ENCODE measurements at places on chromosomes 7 and 10.

GRCh38 chr10:7329219-7329618 is 81.6 kb downstream of the SFMBT2 start:
- no peak for DNase-seq

DNA sequence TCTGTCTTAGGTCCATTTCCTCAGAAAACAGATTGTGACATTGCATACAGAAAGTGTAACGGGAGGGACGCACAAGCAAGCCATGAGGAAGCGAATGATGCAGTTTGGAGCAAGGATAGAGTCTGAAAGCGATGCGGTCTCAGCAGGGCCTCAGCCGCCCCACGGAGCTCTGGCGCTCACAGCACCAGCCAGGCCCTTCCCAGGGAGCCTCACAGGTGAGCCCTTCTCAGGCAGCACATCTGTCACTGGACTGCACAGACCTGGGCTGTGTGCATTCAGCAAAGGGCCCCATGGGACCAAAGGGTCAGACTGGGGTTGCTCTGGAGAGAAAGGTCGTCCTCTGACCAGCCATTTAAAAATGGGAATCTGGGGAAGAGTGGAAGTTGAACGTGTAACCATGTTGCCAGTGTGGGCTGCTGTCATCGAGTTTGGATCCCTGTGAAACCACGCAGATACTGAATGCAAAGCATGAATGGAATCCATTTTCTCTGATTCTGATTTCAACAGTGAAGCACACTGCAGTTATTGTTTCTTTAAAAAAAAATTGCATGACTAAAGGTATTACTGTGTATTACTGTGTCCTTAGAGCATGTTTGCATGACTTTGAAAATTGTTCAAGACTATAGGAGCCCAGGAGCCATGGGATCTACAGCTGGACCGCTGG is 350.0 kb upstream of the AKR1E2 start:
- DNase-seq = no peak

DNA sequence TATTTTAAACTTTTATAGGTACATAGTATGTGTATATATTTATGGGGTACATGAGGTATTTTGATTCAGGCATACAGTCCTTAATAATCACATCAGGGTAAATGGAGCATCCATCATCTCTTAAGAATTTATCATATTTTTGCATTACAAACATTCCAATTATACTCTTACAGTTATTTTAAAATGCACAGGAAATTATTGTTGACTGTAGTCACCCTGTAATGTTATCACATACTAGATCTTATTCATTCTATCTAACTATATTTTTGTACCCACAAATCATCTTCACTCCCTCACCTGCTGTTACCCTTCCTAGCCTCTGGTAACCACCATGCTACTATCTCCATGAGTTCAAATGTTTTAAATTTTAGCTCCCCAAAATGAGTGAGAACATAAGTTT is 56.3 kb upstream of the FAM3C start:
- DNase-seq = no peak

GRCh38 chr7:2956526-2957368 is 86.9 kb downstream of the CARD11 start:
- DNase-seq = peak; percentile 34

DNA sequence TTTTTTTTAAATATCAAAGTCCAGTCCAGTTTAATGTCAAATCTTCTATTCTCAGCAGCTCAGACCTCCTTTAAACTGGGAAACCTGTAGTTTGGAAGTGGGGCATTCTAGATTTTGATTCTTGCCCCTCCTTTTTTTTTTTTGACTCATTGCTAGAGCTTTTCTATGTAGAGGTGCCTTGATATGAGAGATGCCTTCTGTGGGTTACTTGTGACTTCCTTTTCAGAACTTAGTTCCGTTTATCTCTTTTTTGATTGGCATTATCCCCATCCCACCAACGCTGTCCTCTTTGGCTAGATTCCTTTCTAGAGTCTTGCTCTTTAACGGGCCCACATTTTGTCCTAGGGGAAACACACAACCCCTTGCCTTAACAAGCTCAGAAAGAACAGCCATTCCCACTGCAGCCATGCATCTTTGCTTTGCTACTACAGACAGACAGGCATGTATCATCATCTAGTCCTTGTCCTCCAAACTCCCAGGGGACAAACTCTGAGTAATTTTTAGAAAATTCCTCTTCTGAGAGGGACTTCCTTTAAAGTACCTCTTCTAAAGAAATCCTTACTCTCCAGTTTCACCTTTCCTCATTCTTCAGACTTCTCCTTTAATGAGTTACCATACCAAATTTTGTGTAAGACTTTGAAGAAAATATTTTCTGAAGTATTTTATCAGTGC is 153.6 kb downstream of the PHF14 start:
- DNase-seq = no peak

- no peak for DNase-seq
Measured at GRCh38 chr7:12415072-12415471, 11.4 kb upstream of the VWDE start.

- no peak for DNase-seq
Measured at GRCh38 chr7:30799976-30800661, 28.9 kb downstream of the MINDY4 start.

- no peak for DNase-seq
Measured at GRCh38 chr7:50504646-50505546, 54.7 kb upstream of the FIGNL1 start.

- no peak for DNase-seq
Measured at GRCh38 chr7:87231258-87231657, 11.7 kb upstream of the TMEM243 start.

DNA sequence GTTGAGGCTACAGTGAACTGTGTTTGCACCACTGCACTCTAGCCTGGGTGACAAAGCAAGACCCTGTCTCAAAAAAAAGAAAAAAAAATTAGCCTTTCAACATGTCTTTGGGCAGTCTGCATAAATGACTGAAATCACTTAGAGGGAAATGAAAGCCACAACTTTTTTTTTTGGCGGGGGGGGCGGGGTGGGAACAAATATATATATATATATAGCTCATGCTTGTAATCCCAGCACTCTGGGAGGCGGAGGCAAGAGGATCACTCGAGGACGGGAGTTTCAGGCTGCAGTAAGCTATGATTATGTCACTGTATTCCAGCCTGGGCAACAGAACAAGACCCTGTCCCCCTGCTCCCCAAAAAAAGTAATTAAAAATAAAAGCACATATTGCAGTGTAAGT is 23.4 kb upstream of the MICU1 start:
- no peak for DNase-seq

DNA sequence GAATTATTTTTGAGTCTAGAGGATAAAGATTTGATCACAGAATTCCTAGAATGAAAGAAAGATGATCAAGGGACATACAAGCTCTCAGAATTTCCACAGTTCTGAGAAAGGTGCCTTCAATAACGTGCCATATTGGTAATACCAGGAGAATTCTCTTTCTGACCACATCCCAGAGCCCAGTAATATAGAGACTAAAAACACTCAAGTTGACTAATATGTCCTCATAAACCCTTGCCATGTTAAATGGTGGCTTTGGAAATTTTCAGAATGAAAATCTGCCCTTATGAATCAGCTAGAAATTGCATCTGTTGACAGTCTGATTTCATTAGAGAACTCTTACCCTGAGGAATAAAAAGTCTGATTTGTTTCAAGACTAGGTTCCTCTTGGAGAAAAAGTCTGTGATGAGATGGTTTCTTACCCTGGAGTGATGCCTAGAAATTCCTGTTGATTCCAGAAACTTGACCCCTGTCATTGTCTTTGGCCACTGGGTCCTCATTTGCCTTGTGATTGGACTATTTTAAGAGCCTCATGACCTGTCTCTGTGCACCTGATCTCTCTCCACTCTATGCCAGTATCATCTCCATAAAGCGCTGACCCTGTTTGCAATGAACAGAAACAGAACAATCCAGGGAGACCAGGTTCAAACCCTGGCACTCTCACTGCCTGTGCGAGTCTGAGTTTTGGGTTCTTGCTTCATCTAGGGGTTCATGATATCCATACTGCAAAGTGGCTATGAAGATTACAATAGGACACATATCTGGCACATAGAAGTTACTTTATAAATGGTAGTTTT is 3.3 kb downstream of the IL2RA start:
- DNase-seq = no peak

DNA sequence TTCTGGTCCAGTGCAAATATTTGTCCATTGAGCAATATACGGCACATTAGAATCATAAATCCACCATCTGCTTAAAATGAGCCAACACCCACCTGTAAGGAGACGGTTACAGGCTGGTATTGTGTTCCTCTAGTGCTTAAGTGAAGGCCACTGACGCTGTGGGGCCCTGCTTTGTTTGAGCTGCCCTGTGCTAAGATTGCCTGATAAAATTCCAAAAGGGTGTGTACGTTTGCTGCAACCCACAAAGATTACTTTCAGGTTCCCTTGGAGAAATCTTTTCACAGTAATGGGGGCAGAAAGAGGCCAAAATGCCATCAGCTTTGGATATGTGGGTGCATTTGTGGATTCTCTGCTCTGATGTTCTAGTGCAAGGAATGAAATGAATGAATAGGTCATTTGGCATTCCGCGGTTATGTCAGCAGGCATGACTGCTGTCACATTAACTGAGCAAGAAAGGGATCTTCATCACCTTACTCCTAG is 34.4 kb downstream of the AGR3 start:
- DNase-seq = no peak

GRCh38 chr7:50331564-50332208 is 27.2 kb downstream of the IKZF1 start:
- DNase-seq = no peak

- DNase-seq = no peak
Measured at GRCh38 chr10:45592926-45593325, 79.6 kb downstream of the ZFAND4 start.

DNA sequence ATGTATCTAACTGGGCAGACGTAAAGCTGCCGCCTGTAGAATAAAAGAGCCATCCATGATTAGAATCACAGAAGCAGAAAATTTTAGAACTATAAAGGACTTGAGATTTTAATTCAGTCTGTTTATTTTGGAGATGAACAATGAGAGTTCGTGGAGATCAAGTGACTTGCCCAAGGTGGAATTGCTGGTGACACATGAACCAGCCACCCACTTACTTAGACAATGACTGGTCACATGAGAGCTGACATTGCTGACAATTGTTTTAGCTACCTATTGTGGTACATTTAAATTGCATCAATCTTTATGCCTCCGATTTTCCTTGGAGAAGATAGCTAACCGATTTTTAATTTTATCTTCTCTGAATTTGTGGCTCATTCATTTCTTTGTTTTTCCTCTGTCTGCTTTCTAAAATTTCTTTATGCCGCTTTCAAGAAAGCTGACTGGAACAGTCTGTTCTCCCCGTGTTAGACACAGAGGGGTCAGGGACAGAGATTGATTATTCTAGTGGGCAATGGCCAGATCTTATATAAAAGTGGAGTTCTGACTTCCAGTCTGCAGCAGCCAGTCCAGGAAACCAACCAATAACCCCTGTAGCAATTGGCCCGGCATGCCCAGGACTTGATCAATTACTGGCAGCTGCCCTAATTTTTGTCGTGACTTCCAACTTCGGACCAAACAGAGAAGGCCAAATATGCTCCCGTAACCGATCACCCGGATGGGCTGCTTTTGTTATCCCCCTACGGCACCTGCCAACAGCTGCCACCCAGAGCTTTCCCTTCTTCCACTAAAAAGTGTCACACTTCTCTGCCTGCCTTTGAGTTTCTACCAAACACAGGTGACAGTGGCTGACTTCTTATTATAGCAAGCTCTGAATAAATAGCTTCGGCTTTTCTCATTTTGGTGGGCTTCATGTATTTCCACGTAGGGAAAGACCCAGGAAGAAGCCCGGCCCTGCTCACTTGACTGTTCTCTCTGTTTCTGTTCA is 241.6 kb downstream of the CAMK1D start:
- no peak for DNase-seq

DNA sequence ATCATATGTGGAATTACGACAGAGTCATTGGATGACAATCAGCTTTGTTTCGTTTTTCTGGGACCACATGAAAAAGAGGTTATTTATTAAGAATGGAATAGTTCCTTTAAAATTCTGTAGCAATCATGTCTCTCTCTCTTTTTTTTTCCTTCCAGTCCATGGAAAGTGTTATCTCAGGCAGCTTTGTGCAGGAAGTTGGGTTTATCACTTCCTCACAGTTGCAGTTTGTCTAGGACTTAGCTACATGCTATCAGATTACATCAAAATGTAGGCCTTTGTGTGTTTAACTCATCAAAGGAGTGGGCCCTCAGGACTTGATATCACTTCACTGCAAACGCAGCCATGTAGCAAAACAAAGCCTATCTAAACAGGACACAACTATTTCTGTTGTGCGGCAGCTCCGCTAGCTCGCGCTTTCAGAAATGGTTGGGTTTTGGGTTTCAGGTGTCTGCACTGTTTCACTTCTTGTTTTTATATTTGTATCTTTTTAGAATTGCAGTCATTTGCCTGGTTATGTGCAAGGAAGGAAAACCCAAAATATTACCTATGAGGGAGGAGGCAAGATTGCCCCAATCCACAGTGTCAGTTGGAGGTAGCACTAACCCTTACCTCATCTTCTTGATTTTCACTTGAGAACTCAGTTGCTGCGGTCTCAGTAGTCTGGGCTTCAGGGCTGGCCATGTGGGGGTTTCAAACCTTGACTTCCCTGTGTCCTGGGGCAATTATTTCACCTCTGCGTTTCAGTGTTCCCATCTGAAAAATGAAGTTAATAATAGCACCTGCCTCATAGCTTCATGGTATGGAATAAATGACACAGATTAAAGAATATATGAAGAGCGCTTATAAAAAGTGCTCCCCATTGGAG is 66.7 kb downstream of the HHEX start:
- no peak for DNase-seq

- DNase-seq = peak; percentile 26
Measured at GRCh38 chr7:112420236-112420861, 29.9 kb upstream of the IFRD1 start.

- DNase-seq = no peak
Measured at GRCh38 chr7:129089521-129090212, 34.8 kb upstream of the TNPO3 start.

DNA sequence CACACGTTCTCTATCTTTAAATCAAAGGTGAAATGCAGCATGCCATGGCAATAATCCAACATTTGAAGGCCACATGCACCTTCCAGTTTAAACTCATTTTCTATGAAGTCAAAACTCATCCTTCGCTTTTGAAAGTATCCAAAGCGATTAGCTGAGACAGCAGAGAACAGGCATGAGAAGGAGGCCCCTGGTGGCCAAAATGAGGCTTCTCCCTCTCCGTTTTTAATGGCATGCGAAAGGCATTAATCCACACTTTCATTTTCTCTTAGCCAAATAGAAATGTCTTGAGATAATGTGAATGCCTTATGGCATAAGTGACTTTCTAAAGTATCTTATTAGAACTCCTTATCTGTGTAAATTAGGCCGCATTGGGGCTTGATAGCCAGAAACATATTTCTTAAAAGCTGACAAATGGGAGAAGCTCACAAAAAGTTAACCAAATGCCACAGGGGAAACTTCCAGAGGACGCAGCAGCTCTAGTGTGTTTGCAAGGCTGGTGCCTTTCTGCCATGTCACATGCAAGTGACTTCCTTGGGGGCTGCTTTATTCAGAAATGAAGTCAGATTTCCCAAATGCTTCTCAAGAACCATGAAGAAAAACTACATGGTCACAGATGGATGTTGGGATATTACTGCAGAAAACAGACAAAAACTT is 1189.6 kb downstream of the SORCS1 start:
- DNase-seq = no peak

DNA sequence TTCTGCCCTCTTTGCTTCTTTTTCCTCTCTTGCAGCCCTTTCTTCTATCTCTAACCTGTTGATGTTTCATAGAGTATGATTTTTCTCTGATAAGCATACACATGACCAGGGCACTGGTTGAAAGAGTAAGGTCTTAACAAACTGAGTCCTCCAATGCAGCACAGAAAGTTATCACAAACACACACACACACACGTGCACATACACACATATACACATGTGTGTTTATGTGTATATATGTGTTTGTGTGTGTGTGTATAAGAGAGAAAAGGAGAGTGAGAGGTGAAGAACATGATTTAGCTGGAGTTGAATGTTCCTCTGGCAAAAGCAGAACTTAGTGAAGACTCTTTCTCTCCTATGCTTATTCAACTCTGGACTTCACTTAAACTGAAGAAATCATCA is 130.0 kb downstream of the KLF6 start:
- no peak for DNase-seq

Data from AG08396 (cell line).